ENCODE measurements at places on chromosomes 13 and 19.

DNA sequence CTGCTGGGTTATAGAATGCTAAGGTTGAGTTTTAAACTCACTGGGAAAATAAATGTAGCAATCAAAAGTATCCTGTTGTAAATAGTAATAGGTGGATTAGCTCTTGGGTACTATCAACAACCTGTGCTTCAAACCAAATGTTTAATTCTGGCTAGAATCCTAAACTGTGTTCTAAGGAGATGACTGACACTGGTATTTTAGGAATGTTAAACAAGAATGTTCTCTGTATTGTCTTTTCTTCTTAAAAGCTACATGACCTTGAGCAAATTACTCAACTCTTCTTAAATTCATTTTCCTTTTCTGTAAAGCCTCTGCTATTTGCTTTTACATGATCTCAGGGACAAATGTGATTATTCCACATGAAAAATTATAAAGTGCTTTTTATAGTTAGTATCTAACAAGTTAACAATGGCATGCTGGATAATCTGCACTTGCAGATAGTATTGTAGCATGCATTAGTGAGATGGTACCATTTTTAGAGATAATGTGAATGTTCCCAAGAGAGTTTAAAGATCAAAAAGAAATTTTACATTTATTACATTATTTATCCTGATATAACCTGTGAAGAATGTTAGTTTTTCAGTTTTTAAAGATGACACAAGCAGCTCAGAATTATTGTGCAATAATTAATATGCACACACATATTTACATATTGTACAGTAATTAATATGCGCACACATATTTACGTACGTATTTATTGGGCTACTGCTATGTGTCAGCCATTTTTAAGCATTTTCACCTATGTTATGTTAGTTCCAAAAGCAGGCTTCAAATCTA, 13.6 kb upstream of the EPSTI1 start:
- no peak overlapping the region for H3K4me3 ChIP-seq
- H3K27me3 ChIP-seq = no peaks in the 10 kb centered on the region
- H3K4me1 ChIP-seq = no peaks in the 10 kb centered on the region
- no peaks in the 10 kb centered on the region for H3K36me3 ChIP-seq

DNA sequence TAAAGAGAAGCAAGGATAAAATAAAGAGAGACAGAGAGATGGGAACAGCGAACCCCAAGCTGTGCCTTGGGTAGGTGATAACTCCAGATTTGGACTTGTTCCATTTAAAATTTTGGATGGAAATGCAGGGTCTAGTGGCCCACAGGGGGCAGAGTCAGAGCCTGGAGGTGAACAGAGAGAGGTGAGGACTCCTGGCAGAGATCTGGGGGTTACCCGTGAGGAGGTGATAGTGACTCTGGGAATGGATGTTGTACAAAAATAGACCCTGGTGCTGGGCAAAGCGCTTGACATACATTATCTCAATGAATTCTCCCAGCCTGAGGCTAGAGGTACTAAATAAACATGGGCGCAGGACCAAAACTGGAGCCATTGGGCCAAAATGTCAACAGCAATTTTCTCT, 14.3 kb upstream of the DHRS12 start:
- no peak for DNase-seq
- H3K27me3 ChIP-seq = no peaks in the 10 kb centered on the region
- H3K36me3 ChIP-seq = no peaks in the 10 kb centered on the region
- H3K4me1 ChIP-seq = peaks cover 7% of the 10 kb centered on the region

DNA sequence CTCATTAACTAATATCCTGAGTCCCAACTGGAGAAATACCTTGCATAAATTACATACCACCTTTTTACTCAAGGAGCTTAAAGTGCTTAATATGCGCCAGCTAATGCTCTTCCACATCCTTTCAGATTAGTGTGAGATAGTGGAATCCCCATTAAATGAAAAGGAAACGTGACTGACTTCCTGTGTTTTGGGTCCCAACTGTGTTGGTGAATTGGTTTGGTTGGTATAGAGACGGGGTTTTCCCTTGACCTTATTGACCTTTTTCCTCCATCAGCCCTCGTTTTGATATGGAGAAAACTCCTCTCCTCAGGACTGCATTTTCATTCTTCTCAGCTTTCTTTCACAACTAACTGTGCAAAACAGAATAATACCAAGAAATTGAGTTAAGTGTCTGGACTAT, 163.5 kb downstream of the PAN3 start:
- H3K36me3 ChIP-seq = no peaks in the 10 kb centered on the region
- no peak for DNase-seq
- H3K4me1 ChIP-seq = no peaks in the 10 kb centered on the region
- no peaks in the 10 kb centered on the region for H3K27me3 ChIP-seq
- no peak overlapping the region for H3K27ac ChIP-seq

DNA sequence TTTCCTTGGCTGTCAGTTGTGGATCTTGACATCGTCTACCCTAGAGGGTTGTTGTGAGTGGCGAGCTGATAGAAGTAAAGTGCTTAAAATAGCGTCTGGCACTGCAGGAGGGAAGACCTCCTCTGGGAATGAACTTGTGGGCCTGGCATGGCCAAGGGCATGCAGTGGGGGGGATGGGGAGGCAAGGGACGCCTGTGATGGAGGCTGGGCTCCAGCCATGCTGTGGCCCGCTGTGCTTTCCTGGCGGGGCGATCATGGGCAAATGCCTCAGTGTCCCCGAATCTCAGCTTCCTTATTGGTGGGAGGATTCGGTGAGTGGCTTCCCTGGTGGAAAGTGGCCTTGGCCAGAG, 10.7 kb downstream of the CARM1 start:
- H3K27ac ChIP-seq = no peak overlapping the region
- H3K4me1 ChIP-seq = peaks cover 12% of the 10 kb centered on the region
- H3K4me3 ChIP-seq = no peak overlapping the region
- no peaks in the 10 kb centered on the region for H3K36me3 ChIP-seq

GRCh38 chr13:96821971-96822370, 172.3 kb downstream of the OXGR1 start:
- no peak for DNase-seq
- no peak overlapping the region for H3K4me3 ChIP-seq
- H3K36me3 ChIP-seq = no peaks in the 10 kb centered on the region
- no peak overlapping the region for H3K27ac ChIP-seq
- no peaks in the 10 kb centered on the region for H3K4me1 ChIP-seq

DNA sequence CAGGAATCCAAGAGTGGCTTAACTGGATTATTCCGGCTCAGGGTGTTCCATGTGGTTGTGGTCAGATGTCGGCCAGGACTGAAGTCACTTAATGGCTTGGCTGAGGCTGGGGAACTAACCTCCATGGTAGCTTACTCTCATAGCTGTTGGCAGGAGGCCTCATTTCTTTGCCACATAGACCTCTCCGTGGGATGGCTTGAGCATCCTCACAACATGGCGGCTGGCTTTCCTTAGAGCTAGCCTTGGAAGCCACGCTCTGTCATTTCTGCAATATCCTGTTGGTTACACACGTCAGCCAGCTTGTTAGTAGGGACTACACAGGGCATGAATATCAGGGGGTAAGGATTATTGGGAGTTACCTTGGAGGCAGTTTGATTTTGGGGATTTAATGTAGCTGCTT, 5.1 kb downstream of the CRX start:
- no peaks in the 10 kb centered on the region for H3K36me3 ChIP-seq
- no peak overlapping the region for H3K27ac ChIP-seq
- H3K4me3 ChIP-seq = no peak overlapping the region

GRCh38 chr19:18856385-18857126, 24.8 kb downstream of the UPF1 start:
- H3K36me3 ChIP-seq = peaks cover 89% of the 10 kb centered on the region
- H3K27ac ChIP-seq = no peak overlapping the region
- H3K4me3 ChIP-seq = no peak overlapping the region

GRCh38 chr13:106362707-106363106, 172.8 kb downstream of the EFNB2 start:
- H3K27ac ChIP-seq = no peak overlapping the region
- no peak for DNase-seq
- no peaks in the 10 kb centered on the region for H3K4me1 ChIP-seq
- no peaks in the 10 kb centered on the region for H3K27me3 ChIP-seq

- no peak for DNase-seq
- peak overlapping the region; percentile 22 for H3K27ac ChIP-seq
- peak overlapping the region; percentile 37 for H3K4me3 ChIP-seq
- no peaks in the 10 kb centered on the region for H3K4me1 ChIP-seq
- no peaks in the 10 kb centered on the region for H3K36me3 ChIP-seq
Measured at GRCh38 chr13:83882606-83882959, 309 bp upstream of the SLITRK1 start.

- no peaks in the 10 kb centered on the region for H3K27me3 ChIP-seq
- no peak for DNase-seq
- peak overlapping the region; percentile 62 for H3K4me3 ChIP-seq
Measured at GRCh38 chr19:43983544-43983911, 460 bp upstream of the ZNF155 start.

GRCh38 chr13:88339271-88339741, 668.1 kb downstream of the SLITRK5 start:
- no peaks in the 10 kb centered on the region for H3K27me3 ChIP-seq
- H3K27ac ChIP-seq = no peak overlapping the region
- H3K36me3 ChIP-seq = no peaks in the 10 kb centered on the region
- no peak overlapping the region for H3K4me3 ChIP-seq
- no peaks in the 10 kb centered on the region for H3K4me1 ChIP-seq
- no peak for DNase-seq

GRCh38 chr13:74288361-74288911, 154.2 kb upstream of the KLF12 start:
- no peaks in the 10 kb centered on the region for H3K36me3 ChIP-seq
- DNase-seq = peak; percentile 32
- H3K4me3 ChIP-seq = no peak overlapping the region
- no peaks in the 10 kb centered on the region for H3K27me3 ChIP-seq
- H3K27ac ChIP-seq = no peak overlapping the region

DNA sequence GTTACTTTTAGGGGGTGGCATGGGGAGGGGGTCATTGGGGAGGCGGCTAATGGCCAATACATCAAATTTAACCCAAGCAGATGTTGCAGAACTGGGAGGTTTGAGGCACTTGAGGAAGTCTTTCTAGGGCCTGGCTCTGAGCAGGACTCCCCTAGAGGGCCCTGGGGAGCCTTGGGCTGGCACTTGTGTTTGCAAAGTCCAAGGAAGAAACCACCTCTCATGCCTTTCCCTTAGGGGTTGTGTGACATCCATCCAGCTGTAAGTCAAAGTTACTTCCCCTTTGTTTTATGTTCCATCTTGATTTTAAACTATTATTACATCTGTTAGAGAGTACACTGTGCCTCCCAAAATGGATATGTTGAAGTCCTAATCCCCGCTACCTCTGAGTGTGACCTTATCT, 159.9 kb downstream of the KATNAL1 start:
- DNase-seq = no peak
- H3K27me3 ChIP-seq = no peaks in the 10 kb centered on the region
- H3K27ac ChIP-seq = no peak overlapping the region

GRCh38 chr13:39040206-39040605, 1.9 kb downstream of the NHLRC3 start:
- no peak overlapping the region for H3K4me3 ChIP-seq
- no peaks in the 10 kb centered on the region for H3K36me3 ChIP-seq
- DNase-seq = no peak
- H3K27me3 ChIP-seq = no peaks in the 10 kb centered on the region

GRCh38 chr19:55586976-55587668, 6.5 kb upstream of the ZNF579 start:
- peaks cover 12% of the 10 kb centered on the region for H3K4me1 ChIP-seq
- H3K27ac ChIP-seq = peak overlapping the region; percentile 58
- H3K27me3 ChIP-seq = no peaks in the 10 kb centered on the region
- H3K36me3 ChIP-seq = no peaks in the 10 kb centered on the region
- DNase-seq = peak; percentile 98

DNA sequence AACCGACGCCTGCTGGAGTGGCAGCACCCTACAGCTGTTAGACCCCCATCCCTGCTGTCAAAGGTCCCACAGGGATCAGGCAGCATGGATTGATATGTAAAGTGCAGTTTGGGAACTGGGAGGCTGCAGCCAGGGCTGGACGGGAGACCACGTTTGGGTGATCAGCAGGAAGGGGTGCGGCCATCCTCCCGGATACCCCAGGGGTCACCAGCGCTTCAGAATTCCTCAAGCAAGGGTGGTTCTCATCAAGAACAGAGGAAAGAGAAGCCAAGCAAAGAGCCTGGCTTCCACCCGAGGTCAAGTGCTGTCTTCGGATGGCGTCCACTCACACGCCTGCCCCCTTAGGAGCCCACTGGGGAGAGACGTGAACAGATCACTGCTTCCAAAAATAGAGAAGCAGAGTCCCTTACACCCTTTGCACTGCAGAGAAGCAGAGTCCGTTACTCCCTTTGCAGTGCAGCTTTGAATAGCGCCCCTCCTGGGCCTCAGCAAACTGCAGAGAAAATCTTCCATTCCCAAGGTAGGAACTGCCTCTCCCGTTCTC, 35.5 kb downstream of the DHRS12 start:
- DNase-seq = no peak
- peak overlapping the region; percentile 91 for H3K27ac ChIP-seq
- peaks cover 40% of the 10 kb centered on the region for H3K4me1 ChIP-seq
- H3K27me3 ChIP-seq = no peaks in the 10 kb centered on the region
- peaks cover 8% of the 10 kb centered on the region for H3K36me3 ChIP-seq

GRCh38 chr13:100611678-100612492, 23.3 kb upstream of the GGACT start:
- H3K27me3 ChIP-seq = no peaks in the 10 kb centered on the region
- no peak overlapping the region for H3K4me3 ChIP-seq
- DNase-seq = peak; percentile 19

DNA sequence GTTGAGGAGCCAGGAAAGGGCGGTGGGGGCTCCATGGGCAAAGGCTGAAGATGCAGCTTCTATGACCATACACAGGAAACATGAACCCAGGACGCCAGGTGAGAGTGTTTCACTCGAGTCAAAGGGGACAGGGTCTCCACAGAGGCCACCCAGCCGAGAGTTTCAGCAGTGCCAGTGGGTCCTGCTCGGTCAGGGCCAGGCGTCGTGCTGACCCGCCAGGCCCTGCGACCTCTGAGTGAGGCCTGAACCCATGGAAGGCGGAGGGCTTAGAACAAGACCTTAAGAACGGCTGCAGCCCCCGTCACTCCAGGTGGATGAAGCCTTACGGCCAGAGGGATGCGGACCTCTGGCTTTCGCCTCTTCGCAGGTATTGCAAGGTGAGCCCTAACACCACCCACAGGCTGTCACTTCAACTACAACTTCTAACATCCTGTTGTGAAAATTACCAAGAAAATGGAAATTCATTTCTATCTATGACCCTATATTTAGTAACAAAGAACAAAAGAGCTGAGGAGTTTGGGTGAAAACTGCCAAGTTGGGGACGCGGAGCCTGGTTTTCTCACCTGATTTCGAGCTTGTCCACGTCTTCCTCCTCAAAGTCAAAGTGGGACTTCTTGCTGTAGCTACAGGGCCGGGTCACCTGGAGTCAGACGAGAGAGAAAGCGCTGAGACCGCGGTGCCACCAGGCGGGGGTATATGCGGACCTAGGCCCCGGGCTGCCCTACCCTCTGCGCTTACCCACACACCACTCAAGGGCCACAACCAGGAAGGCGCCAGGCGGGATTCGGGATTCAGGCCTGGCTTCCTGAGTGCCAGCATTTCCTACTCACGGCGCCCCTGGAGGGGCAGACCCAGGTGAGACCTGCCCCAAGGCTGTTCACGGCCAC, 50.1 kb upstream of the C13orf46 start:
- H3K27me3 ChIP-seq = no peaks in the 10 kb centered on the region
- no peak overlapping the region for H3K4me3 ChIP-seq
- peak; percentile 74 for DNase-seq
- no peak overlapping the region for H3K27ac ChIP-seq
- H3K4me1 ChIP-seq = no peaks in the 10 kb centered on the region

Data from pancreas (tissue), 10 donors.